ENCODE measurements at places on chromosomes 13 and 19.

GRCh38 chr19:55700813-55701212 is 25.8 kb downstream of the EPN1 start:
- no peak for DNase-seq

DNA sequence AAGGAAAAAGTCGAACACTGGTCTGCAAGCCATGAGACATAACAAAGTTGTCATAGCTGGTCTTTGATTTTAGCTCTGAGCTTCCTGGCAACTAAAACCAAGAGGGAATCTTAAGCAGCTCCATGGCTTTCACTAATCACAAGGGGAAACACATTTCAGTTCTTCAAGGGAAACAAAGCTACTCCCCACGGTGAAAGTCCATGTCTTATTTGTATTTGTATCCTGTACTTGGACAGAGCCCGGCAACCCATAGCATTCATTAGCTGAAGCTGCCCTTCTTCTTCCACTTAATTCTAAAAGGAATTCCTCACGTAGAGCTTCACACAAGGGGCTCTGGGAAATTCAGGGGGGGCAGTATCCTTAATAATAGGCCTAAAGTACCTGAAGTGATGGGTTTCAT is 128.9 kb downstream of the RGCC start:
- DNase-seq = no peak

DNA sequence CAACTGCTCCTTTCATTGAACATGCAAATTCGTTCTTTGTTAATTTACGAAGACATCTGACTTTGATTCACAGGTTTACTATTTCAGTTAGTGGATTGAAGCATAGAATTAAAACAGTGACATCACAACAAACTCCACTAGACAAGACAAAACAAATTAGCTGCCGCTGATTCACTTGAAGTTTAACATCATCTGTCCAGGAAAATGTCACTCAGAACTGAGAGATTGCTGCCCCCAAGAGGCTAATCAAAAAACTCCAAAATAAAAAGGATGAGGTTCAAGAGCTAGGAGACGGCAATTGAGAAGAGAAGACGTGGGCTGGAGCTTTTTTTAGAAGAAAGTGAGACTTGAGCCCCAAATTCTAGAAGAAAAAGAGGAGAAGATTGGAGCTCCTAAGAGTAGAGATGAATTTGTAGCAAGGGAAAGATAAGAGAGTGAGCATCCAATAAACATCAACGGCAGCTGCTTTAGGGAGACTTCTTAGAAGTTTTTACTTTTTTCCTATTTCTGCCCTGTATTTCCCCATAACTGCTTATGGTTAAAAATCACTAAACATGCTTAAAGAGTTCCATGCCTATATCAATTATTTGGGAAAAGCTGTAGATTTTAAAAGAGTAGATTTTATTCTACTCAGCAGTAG is 40.8 kb upstream of the TPP2 start:
- no peak for DNase-seq

GRCh38 chr19:34655651-34656050 is 21.3 kb downstream of the SCGB2B2 start:
- no peak for DNase-seq

DNA sequence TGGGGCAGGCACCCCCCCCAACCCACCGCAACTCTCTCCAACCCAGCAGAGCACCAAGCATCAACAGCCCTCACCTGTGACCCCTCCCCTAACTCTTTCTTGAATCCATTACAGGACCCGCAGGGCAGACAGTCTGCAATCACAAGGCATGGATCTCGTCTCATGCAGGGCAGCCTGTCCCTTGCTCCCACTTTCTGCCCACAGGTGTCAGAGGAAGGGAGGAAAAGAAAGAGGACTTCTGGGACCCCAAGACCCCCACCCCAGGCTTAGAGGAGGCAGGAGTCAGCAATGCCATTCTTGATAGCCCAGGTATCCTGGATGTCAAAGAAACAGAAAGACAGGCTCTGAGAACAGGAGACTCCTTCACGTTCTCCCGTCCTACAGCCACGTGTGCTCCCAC is 47.4 kb upstream of the TUBGCP3 start:
- DNase-seq = no peak

Data from effector memory CD4-positive, alpha-beta T cell (primary cell).